Fibroblast of skin of back (primary cell): ENCODE measurements at places on chromosomes 1 and 21.

DNA sequence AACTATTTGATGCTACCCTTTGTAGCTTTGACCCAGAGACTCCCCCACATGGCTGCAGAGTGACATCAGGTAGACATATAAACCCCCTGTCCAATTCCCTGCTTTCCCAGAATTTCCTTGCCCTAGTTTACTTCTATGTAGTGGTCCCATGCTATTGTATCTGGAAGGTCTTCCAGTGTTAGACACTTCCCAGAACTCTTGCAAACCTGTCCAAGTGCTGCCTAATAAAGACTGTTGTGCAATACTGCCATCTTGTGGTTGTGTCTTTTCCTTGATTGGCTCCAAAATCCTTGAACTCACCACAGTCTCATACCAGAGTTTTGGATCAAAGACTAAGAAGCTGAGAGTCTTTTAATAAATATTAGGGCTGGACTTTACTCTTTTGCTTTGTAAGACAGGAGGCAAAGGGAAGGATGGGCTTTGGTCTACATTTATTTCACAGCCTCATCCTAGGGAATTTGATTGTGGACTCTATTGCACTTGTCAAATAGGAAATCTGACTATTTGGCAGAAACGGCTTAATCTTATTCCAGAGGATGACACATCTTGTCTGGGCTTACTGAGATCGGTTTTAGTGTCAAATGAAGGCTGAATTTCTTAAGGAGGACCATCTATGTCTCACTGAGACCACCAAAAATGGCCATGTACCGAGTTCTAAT is 169.9 kb downstream of the LRRC7 start:
- DNase-seq = peak; percentile 79

GRCh38 chr21:34576041-34576511 is 38.8 kb downstream of the RCAN1 start:
- peak; percentile 74 for DNase-seq

DNA sequence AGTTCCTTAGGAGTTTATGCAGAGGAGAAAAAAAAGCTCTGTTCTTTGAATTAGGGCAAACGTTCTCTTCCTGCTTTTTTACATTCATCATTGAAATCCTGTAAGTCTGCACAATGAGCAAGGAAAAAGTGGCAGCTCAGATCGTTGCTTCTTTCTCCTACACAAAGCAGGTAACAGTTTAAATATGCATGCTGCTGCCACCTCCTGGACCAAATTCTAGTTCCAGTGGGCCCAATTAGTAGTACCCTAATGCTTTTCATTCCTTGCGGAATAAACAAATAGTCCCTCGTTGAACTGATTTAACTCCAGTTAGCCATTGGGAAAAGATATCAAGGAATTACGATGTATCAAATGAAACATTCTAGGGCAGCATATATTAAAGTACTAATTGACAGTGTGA is 20.1 kb downstream of the YTHDF2 start:
- no peak for DNase-seq

GRCh38 chr21:14520535-14520934 is 25.6 kb downstream of the SAMSN1 start:
- DNase-seq = no peak

- DNase-seq = no peak
These were observed 7.9 kb downstream of the SORT1 start for GRCh38 chr1:109389638-109390341.

GRCh38 chr21:39327727-39328126 is 14.3 kb upstream of the BRWD1 start:
- DNase-seq = no peak

- DNase-seq = no peak
These were observed 3.4 kb downstream of the SOAT1 start for GRCh38 chr1:179297105-179297378.

DNA sequence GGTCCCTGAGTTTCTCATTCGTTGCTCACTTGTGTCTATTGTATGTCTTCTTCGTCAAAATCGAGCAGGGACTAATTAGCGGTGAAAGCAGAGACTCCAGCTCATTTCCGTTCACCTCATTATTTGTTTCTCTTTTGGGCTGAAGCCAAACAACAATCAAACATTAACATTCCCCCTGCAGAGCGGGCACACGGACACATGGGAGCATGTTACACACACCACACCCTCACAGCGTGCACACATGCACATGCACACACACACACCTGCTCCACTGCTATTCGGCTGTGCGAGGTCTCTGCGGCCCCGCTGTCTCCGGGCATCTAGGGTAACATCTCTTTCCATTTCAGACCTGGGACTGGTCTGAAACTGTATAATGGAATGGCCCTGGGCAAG is 58.5 kb upstream of the LRRC8D start:
- no peak for DNase-seq

GRCh38 chr1:169704797-169705196 is 6.6 kb downstream of the SELL start:
- no peak for DNase-seq

DNA sequence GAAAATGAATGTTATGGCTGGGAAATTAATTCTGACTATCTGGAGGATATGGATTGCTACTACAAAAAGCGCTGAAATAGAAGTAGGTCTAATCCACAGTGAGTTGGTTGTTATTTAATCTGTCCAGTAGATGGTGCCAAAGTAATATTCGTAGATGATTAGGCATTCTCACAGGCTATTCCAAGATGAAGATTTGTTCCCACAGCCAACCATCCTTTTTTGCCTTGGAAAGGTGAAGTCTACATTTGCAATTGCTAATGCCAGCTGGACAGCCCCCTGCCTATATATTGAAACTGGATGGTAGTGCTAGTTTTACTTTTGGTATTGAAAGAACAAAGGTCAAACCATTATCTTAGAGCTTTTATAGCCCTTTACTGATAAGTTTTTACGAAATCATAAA is 43.8 kb downstream of the RBM11 start:
- DNase-seq = peak; percentile 41

GRCh38 chr1:10399444-10399941 is 629 bp downstream of the PGD start:
- DNase-seq = peak; percentile 41

DNA sequence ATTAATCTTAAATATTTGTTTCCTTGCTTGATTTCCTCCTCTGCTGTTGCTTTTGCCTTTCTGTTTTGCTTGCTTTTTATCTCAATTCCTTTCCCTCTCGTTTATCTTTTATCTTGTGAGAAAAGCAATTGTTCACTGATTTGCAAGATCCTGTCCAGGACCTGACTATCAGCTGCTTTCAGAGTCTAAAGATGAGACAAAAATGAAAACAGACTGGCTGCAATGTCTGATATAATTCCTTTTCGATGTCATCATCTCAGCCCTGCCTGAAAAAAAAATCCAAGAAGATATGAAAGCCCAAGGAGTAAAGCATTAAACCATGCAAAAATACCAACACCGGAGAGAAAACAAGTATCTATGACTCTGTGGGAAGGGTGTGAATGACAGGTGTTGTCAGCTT is 225.5 kb downstream of the PATJ start:
- DNase-seq = peak; percentile 36

GRCh38 chr1:167373398-167373797 is 144.9 kb downstream of the CD247 start:
- DNase-seq = peak; percentile 6

DNA sequence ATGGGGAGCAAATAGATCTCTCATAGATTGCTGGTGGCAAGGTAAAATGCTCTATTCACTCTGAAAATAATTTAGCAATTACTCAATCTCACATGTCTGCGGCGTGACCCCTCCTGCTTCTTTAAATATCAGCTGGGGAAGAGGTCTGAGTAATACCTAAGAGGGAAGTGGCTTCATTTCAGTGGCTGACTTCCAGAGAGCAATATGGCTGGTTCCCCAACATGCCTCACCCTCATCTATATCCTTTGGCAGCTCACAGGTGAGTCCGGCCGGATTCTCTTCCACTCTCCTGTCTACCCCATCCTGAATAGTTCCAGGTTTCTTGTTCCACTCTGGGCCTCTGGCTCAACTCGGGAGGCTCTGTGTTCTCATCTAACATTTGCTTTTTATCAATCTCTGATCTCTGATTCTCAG is at the start of gene SLAMF7:
Gene SLAMF7 (plus strand): TSS at position 150 of the 414 bp plus-strand sequence. CDS start 55 bp downstream, at position 205.
- DNase-seq = no peak

DNA sequence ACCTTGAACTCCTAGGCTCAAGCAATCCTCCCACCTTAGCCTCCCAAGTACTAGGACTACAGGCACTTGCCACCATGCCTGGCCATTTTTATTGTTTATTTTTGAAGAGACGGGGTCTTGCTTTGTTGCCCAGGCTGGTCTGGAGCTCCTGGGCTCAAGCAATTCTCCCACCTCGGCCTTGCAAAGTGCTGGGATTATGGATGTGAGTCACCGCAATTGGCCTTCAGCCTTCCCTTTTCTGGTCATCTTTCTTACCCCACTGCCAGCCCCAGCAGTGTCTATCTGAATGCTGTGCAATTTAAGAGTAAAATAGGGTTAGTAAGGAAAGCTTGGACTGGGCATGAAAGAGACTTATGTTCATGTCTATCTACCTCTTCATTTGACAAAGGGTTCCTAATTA is 6.1 kb upstream of the KLF17 start:
- no peak for DNase-seq

GRCh38 chr1:184385865-184386311 is 941 bp upstream of the C1orf21 start:
- DNase-seq = peak; percentile 10

- no peak for DNase-seq
These were observed 55.6 kb upstream of the ADAR start for GRCh38 chr1:154663471-154664060.

DNA sequence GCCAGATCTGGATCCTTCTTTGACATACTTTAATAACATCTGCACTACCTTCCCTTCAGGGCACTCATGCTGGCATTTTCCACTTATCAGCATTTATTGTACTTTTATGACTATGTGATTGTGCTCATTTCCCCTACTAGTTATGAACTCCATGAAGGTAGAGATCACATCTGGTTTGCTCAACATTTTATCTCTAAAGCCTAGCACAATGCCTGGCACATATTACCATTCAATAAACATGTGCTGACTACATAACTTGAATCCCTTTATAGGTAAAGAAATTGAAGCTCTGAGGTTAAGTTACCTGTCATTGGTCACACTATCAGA is 221.2 kb downstream of the HHIPL2 start:
- no peak for DNase-seq

GRCh38 chr1:18981242-18981641 is 24.8 kb upstream of the IFFO2 start:
- no peak for DNase-seq

DNA sequence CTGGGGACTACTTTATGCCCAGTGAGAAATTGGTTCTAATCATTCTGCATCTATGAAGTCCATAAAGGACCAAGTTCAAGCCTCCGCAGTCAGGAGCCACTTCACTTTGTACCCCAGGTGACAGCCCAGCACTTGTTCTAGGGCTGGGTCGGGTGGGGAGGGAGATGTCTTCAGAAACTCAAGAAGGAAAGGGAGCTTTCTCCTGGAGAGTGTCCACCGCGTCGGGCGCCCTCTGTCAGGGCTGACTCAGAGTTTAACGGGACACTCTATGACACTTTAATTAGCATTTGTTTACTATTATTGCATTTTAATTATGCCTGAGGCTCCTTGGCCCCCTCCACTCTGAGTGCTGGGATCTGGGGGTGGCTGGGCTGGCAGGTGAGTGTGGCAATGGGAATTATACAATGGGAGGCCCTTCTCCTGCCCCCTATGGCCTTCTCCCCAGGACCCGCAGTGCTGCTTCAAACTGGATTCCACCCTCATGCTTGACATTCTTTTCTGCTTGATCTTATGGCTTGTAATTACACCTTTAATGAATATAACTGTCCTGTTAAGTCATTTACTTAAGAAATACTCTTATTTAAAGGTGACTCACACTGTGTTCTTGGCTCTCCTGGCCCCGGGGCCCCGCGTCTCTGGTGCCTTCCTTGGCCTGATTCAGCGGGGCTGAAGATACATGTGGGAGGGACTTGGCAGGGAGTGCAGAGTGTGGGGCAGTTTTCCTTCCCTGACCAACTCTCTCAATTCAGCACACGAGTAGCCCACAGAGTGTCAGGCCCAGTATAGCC is 136.6 kb downstream of the PLXNA2 start:
- DNase-seq = peak; percentile 50

- DNase-seq = no peak
These were observed 9.8 kb upstream of the STRIP1 start for GRCh38 chr1:110024613-110025012.

DNA sequence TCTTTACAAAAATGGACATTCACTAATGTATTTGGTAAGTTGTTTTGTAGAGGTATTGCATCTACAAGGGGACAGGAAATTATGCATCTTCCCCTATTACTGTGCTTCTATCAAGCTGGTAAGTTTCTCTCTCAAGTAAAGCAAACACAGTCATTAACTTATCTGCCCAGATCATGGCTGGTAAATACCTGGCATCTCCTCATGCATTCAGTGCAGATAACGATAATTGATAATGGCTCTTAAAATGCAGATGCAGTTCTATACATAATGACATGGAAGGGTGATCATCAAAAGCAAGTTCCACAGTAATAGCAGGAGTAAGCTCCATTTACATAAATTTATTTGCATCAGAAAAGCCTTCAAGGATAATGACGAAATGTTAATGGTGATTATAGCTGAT is 122.4 kb downstream of the SIPA1L2 start:
- DNase-seq = no peak

DNA sequence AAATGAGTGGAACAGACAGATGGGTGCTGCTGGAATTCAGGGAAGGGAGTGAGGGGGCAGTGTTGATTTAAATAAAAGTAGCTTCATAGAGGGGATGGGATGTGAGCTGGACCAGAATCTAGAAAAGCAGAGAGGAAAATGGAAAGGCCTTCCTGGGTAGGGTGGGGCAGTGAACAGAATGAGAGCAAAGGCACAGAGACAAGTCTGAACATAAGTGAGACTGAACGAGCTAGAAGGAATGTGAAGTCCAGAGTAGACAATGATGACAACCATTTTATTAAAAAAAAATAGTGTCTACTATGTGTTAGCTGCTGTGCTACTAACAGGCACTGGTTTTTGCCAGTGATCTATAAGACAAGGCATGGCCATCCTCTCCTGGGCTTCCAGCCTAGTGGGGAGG is 36.0 kb downstream of the ELK4 start:
- no peak for DNase-seq
